CD4-positive, alpha-beta T cell treated with Interleukin-21 for 1 hour (primary cell): ENCODE measurements at places on chromosomes 6 and 20.

- no peak for DNase-seq
Observed at GRCh38 chr6:36357872-36358225, 21.2 kb upstream of the BNIP5 start.

GRCh38 chr6:79985128-79985527 lies 19.3 kb upstream of the TTK start:
- DNase-seq: no peak

- DNase-seq: no peak
Observed at GRCh38 chr6:21598674-21599023, 5.1 kb downstream of the SOX4 start.

DNA sequence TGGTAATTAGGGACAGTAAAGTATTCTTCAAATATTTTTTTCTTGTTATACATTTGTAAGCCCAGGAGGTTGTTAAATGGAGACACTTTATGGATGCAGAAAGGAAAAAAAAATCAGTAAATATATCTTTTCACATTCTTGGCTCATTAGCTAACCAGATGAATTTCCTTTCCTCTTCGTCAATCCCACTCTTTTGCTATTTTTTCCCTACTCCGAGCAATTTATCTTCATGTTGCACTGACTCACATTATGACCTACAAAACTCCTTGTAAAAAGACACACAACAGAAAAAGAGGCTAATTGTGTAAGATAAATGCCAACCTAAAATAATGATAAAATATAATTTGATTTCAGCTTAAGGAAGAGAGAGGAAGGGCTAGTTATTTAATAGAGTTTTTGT lies 472.9 kb upstream of the ZNF337 start:
- DNase-seq: no peak

- DNase-seq: no peak
Observed at GRCh38 chr6:135871878-135872277, 20.4 kb downstream of the PDE7B start.

DNA sequence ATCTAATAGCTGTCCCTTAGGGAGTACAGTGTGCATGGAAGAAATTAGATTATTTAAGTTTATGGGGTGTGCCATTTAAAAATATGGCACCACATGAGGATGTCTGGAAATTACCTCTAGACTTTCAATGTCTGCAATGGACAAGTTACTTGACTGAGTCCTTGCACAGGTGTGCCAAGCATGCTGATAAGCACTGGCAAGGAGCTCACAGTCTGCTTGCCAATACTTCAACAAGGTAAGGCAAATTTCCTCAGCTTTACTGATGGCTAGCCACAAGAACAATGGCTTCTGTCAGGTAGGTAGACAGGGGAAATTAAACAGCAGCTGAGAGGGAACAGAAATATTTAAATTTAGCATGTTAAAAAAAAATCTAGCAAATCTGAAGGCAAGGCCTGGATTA lies 91.1 kb upstream of the TRAF3IP2 start:
- no peak for DNase-seq

- no peak for DNase-seq
Observed at GRCh38 chr20:4449957-4450715, 271.6 kb upstream of the PRND start.

- DNase-seq: peak; percentile 42
Observed at GRCh38 chr20:23366384-23366783, 4.4 kb downstream of the GZF1 start.
